Epithelial cell of proximal tubule (primary cell): ENCODE measurements at places on chromosomes 7 and 10. TPM values are rescaled to one million over a fixed set of nuclear protein-coding genes. Genes with fewer than 3 reads are reported as not detected.

- DNase-seq = no peak
Measured at GRCh38 chr7:907158-907980, 31.0 kb downstream of the GET4 start.

- DNase-seq = no peak
Measured at GRCh38 chr10:44039599-44039998, 345.3 kb downstream of the CXCL12 start.

GRCh38 chr10:53256623-53257022 lies 484.0 kb upstream of the MBL2 start:
- peak; percentile 18 for DNase-seq

DNA sequence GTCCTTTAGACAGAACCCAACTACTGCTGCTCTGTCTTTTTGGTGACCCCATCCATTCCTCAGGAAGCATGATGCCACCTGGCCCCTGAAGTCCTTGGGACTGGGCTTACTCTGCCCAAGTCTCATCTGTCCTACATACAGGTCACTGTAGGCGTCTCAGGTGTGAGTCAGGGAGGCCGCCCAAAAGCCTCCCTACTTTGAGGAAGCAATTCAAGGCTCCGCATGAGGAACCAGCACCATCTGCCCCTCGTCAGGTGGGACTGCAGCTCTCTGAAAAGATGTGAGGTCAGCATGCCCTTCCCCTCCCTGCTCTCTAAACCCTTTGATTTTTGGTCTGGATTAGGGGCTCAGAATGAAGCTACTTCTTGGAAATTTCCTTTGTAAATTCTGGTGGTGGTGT lies 354.8 kb downstream of the CXCL12 start:
- no peak for DNase-seq

DNA sequence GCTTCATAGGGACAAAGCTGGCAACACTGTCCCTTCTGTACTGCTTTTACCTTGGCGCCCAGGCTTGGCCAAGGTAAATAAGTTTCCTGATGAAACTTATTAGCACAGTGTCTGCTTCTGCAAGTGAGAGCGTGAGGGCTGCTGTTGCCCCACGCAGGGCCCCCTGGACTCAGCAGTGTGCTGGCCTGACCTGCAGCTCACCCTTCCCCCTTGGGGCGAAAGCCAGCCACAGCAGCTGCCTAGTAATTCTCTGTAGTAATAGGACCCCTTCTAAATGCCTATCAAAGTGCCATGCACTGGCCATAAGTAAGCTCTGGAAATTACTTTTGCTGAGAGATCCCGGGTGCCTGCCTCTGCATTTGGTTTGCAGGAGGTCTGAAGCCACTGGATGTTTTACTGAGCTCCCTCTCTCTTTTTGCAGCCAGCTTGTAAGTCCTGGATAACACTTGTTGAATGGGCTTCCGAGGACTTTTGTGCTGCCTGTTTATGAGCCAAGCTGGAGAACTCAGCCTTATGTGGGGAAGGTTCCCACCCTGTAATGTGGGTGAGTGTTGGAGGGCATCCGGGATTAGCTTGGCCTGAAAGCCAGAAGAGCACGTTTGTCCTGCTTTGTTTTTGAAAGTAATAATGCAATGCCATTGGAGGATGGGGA lies 293.9 kb downstream of the C7orf25 start:
- DNase-seq = no peak

DNA sequence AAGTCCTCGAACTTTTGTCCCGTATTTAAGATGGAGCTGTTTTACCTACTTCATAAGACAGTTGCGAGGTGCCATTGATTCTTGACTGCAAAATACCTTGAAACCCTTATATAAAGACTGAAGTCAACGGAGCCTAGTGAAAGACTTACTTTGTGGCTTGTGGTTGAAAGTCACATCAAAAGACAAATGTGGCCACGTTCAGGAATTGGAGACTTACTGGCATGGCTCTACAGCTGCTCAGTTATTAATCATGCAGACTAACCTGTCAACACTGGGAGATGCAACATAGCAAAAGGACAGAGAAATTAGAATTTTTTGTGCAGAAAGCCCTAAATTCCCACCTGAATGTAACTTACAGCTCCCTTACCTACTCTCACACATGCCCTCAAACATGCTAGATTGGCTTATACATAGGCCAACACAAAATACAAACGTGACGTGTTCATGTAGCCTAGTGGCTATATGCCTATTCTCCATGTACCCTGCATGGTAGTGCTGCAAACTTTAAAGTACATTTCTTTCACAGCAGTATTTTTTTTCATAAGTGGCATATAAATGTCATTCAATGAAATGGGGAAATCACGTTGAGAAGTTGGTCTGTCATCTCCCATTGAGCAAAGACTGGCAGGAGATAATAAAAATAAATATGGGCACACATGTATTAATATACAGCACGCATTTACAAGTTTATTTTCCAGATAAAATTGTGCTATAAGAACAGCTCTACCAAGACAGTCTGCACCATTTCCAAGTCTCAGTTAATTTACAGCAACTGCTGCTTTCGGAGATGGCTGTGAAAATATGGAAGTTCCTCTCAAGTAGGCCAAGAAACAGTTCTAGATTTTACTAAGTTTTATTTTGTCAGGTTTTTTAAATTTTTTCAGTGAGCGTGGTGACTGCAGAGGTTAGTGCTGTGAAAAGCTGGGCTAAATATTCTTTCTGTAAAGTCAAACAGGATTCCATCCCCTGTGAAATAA lies 170.4 kb upstream of the C7orf33 start:
- no peak for DNase-seq

GRCh38 chr7:41096917-41097316 lies 606.0 kb downstream of the INHBA start:
- no peak for DNase-seq

GRCh38 chr7:144787127-144787526 lies 48.7 kb downstream of the TPK1 start:
- no peak for DNase-seq

DNA sequence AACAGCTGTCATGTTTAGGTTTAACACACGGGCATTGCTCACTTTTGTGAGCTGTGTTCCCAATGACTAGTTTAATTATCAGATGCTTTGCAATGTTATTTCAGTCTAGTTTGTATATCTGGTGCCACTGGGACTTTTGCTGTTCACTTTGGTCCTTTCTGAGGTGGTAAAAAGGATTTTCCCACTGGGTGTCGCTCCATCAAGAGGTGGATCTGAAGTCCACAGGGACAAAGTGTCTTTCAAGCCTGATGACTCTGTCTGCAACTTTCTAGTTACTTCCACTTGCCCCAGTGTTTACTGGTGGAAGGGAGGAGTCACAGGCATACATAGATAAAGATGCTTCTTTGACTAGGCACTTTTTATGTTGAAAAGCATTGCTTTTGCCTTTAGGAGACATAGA lies 242.2 kb downstream of the HGF start:
- DNase-seq = no peak

- DNase-seq = no peak
Measured at GRCh38 chr7:100137851-100138760, 10.6 kb upstream of the LAMTOR4 start.

- DNase-seq = peak; percentile 85
Measured at GRCh38 chr10:73899423-73899822, 11.5 kb upstream of the PLAU start.

- no peak for DNase-seq
Measured at GRCh38 chr10:23917251-23917840, 291.6 kb upstream of the KIAA1217 start.

DNA sequence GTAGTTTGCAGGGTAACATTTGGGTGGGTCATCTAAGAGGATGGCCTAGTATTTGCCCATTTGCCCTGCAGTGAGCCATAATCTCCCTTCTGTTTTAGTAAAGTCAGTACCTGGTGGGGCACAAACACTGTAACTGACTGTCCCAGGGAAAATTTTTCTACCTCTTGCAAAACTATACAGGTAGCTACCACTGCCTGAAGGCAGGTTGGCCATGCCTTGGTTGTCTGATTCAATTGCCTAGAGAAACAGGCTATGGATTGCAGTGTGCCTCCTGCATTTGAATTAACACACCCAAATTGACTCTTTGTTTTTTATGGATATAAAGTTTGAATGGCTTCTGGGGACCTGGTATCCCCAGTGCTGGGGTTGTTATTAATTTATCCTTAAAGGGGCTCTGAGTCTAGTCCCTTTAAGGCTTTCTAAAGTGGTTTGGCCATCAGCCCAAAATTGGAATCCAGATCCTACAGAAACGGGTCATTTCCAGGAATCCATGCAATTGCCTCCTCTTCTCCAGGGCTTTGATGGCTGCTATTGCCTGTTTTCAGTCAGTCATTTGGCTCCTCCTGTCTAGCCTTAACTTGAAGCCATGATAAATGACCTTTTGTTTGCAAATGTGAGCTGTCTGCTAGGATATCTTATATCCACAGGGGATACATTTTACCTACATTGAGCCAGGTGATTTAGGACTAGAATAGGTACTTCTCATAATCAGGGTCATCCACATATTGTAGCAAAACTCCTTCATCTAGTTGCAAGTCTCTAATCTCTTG lies 89.1 kb downstream of the STRA8 start:
- DNase-seq = no peak

DNA sequence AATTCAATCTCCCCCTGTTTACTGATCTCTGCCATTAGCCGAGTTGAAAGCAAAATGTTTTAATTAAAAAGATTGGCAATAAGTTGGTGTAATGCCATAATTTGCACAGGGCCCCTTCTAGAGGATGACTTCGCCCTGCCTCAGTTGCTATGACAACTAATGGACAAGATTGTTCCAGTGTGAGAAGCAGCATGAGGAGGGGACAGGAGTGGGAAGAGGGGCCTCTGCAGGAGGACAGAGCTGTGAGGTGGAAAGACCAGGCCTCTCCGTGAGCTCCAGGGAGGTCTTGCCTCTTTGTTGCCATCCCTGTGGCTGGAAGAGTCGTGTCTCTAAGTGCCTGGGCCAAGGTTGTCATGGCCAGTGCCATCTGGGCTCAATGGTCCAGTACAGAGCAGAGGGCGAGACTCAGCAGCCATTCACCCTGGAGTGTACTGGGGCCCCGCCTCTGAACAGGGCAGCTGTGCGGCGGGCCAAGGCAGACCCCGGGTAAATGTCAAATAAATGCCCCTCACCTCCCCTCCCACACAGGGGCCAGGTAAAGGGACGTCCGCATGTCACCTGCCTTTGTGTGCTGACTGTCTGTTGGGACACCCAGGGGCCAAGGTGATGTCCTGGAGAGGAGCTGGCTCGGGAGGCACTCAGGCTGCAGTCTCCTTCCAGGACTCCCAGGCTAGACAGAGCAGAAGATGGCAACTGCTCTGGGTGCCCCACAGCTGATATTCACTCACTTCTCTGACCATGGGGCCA lies 97.0 kb upstream of the RET start:
- DNase-seq = no peak

DNA sequence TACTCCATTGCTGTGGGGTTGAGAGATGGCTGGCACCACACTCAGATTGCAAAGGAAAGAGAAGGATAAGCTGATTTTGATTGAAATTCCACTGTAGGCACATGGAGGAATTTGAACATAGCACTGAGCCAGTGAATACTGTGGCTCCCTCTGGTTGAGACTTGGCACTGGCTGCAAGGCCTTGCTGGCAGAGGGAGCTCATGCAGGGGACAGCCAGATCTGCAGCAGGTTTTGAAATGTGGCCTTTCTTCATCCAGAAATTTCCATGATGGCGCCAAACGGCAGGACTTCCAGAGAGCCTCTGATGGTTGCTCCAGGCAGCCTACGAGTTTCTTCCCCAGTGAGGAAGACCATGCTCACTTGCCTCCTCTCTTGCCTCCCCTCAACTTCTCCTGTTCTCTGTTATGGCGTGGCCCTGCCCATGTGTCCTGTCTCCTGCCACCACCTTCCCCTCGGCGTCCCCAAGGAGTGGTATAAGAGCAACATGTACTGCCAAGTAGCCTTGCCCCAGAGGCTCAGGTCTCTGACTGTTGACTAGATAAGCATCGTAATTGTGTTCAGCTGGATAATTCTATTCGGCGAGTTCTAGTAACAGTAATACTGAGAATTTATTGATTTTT lies 265.6 kb downstream of the CCDC3 start:
- DNase-seq = no peak

GRCh38 chr7:93119191-93119905 lies 1.6 kb upstream of the SAMD9 start:
- no peak for DNase-seq

- no peak for DNase-seq
Measured at GRCh38 chr7:155456738-155457543, 988 bp upstream of the EN2 start.

DNA sequence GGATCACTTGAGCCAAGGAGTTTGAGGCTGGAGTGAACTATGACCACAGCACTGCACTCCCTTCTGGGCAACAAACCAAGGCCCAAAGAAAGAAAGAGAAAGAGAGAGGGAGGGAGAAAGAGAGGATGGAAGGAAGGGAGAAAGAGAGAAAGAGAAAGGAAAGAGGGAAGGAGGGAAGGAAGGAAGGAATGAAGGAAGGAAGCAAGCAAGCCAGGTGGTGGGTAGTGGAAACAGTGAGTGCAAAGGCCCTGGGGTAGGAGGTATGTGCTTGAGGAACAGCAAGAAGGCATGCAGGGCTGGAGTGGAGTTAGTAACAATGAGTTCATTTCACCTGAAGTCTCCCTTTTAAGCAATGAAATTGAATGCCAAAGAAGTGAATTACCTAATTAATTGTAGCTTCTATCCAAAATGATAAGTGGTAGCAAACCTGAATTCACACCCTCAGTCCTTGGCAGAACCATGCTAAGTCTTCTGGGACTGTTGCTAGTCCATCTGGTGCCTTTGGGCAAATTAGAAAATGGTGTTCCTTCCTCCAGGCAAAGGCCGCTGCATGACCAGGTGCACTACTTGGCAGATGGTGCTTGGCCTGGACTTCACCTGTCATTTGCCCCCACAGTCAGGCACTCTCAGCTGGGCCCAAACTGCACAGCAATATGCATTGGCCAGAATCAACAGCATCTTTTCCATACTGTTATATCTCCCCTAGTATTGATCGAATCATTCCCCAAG lies 67.4 kb upstream of the MPP7 start:
- no peak for DNase-seq

DNA sequence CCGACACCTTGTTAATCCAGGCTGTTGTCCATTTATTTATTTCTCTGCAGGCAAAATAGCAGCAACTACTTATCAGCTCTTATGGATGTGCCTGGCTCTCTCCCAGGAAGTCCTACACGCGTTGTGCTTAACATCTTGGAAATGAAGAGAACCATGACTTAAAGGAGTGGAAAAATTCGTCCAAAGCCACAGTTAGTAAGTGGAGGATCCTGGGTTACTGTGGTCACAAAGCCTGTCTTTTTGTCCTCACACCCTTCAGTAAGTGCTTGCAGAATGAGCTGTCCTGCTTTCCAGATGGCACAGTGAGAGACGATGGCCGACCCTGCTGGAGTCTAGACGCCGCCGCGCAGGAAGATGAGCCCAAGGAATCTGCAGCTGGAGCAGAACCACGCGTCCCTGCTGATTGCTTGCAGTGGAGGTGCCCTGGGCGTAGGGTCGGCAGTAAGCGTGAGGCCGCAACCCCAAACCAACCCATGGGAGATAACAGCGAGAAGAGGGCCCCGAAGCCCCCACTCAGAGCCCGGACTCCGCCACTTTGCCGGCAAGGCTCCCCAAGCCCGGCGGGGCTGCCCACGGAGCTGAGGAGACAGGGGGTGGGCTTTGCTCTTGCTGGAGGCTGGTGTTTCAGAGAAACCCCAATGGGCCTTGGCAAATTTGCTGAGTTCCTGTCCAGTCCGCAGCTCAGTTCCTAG lies 178.6 kb downstream of the CXCL12 start:
- DNase-seq = no peak

GRCh38 chr10:114057855-114058254 lies 14.2 kb downstream of the ADRB1 start:
- no peak for DNase-seq

GRCh38 chr10:52653263-52653909 lies 119.2 kb downstream of the MBL2 start:
- no peak for DNase-seq

The CALML5 gene
- total RNA-seq = 0.65 TPM in 1 of 2 replicates, not detected in the other

The HMX3 gene
- total RNA-seq = not detected in 2 replicates

The HOXA3 gene
- total RNA-seq = 14.4 and 33.2 TPM in 2 replicates

The TMEM270 gene
- not detected in 2 replicates for total RNA-seq

The GDF2 gene
- total RNA-seq = not detected in 2 replicates

The TAS2R5 gene
- 0.35 TPM in 1 of 2 replicates, not detected in the other for total RNA-seq

The PNLIPRP1 gene
- total RNA-seq = not detected in 2 replicates
